ENCODE measurements at places on chromosomes 3 and 15.

- no peak for DNase-seq
Observed at GRCh38 chr3:170483485-170484262, 65.0 kb downstream of the CLDN11 start.

GRCh38 chr3:192915722-192916121 lies 1.9 kb downstream of the MB21D2 start:
- DNase-seq = no peak

DNA sequence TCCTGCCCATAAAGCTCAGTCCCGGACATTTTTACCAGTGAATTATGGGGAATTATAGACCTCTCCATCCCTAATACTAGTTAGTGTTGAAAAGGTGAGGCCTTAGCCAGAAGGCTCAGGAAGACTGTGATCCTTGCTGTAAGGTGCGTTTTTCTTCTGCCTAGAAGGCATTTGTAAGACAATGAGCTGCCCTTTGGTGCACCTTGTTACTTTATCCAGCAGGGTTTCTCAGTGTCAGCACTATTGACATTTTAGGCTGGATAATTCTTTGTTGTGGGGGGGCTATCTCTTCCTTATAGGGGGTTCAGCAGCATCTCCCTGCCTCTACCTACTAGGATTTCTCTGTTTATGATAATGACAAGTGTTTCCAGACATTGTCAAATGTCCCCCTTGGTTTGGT lies 108.1 kb upstream of the ABHD17C start:
- no peak for DNase-seq

- DNase-seq = no peak
Observed at GRCh38 chr3:45406772-45407171, 18.4 kb downstream of the LARS2 start.

DNA sequence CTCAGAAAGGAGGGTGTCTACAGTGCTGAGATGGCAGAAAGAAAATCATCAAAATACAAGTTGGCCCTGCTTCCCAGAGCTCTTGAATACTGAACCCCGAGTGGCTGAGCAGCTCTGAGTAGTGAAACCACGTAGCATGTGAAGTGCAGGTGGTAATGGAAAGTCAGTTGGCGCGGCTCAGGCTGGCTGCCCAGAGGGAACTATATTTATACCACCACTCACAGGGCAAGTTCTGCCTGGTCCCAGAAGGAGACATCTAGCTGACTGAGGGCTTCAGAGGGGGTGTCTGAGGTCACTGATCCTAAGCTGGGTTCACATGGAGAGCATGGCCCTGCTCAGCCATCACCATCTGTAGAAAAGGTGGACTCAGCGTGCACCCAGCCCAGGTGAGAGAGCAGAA lies 129.6 kb upstream of the AGBL1 start:
- no peak for DNase-seq

GRCh38 chr15:55289746-55290527 lies at the start of gene RAB27A:
Gene RAB27A (minus strand): TSS chr15:55289813. CDS start chr15:55234934, 54,879 bp downstream.
- DNase-seq = peak; percentile 64

DNA sequence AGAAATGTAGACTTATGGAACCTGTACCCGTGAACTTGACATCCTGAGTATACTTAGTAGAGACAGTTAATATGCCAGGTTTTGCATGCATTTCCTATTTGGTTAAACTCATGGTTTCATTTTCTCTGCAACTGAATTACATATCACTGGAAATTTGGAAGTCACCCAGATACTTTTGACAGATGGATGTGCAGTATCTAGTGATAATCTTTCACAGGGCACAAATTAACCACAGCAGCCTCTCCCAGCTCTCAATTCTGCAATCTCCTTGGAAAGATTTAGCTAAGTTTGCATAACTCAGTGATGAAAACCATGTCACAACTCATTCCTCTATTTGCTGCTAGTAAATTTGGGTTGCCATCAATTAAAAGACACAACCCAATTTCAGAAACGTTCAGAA lies 162.3 kb upstream of the TPM1 start:
- DNase-seq = no peak

DNA sequence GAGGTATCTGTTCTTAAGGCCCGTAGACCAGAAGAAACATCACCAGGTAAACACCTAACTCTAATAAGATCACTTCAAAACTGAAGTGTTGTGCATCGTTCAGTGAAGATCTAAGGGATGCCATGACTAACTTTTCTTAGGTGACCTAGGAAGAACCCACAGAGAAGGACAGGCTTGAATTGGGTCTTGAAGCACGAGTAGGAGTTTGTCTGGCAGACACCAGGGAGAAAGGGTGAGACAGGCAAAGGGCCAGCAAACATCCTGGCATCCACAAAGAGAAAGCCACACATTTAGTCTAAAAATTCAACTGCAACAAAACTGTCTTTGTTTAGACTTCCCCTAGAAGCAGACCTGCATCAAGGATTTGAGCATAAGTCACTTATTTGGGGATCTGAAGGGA lies 15.5 kb upstream of the CMTM8 start:
- no peak for DNase-seq

DNA sequence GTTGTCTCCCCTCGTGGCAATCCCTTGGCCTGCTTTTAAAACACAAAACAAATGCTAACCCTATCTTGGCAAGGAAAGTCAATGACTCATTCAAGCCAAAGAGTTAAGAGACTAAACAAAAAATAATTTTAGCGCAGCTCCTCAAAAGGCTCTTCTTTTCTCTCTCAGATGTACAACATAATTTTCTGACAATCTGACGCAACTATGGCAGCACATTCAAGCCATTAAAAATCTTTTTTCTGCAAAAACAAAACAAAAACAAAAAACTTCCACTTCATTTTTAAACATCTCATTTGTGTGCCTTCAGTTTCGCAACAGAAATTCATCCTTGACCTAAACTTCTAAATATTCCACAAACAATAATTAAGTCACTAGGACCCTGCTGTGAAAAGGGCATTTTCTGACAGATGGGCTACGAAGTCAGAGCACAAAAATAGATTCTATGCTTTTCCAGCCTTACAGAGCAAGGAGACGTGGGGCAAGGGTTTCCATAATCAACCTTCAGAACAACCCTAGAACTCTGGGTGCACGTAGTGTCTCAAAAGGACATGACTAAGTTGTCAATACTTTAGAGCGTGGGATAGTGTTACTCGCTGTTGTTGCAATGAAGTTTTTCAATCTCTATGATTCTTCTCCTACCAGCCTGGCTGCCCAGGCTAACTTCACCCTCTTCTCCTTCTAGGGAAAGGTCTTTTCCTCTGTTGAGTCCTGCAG lies 84.3 kb downstream of the MB21D2 start:
- no peak for DNase-seq

- DNase-seq = no peak
Observed at GRCh38 chr15:28112101-28112760, 13.1 kb upstream of the OCA2 start.

DNA sequence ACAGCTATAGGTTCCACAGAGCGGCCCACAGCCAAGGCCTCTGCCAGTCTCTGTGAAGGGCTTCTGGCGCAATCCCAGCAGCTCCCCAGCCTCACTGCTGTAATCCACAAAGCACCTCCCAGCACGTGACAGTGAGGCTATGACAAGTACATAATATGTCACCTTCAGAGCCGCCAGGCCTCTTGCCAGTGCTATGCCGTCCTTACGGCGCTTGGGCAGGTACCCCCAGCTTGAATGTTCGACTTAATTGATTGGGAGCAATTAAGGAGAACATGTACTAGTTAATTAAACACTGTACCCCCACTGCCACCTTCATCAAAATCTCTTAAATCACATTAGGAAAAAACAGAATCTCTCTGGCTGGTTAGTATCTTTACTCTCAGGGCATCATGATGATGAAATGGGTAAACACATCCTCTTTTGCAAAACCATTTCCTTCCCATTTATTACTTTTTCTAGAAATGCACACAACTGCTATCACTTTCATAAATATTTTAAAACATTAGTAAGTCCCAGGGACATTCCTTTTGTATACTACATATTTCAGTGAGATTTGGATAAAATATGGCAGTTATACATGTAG lies 169.9 kb downstream of the XXYLT1 start:
- DNase-seq = peak; percentile 33

DNA sequence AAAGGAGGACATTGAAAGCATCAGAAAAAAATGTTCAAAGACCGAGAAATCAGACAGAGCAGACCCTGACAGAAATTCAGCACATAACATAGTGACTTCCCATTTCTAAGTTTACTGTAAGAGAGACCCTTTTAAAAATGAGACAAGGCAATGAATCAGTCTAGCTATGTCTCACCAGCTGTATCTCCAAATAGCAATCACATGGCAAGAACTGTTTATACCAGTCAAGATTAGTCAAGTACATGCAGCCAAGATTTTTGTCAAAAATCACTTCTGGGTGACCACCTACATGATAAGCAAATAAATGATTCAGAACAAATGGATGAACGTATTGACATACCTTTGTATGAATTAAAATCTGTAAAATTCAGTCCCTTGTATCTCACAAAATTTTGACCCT lies 138.0 kb downstream of the DTWD1 start:
- no peak for DNase-seq

GRCh38 chr3:134797057-134797740 lies 2.1 kb downstream of the EPHB1 start:
- no peak for DNase-seq

GRCh38 chr15:65051266-65051665 lies 6.1 kb downstream of the SLC51B start:
- DNase-seq = no peak

- no peak for DNase-seq
Observed at GRCh38 chr15:99788156-99788555, 54.9 kb upstream of the LYSMD4 start.

DNA sequence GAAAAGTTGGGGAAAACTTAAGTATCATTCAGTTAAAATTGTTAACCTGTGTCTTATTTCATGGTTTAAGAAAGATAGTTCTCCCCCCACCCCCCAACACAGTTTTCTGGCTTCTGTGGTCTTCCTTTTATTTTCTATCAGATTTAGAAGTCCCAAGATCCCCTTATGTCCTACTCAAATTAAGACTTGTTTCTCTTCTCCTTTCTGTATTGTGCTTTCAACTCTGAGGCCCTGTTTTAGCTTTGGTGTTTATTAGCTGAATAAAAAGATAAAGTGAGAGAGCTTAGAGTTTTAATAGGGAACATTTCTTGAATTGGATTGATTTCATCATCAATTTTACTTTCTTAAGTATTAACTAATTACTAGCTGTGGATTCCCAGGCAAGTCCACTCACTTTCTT lies 62.6 kb downstream of the AKAP13 start:
- DNase-seq = no peak

- no peak for DNase-seq
Observed at GRCh38 chr15:61017627-61018026, 211.5 kb downstream of the RORA start.

GRCh38 chr3:13276438-13277195 lies 143.5 kb downstream of the NUP210 start:
- no peak for DNase-seq

GRCh38 chr3:129599607-129600006 lies 6.9 kb downstream of the PLXND1 start:
- no peak for DNase-seq

GRCh38 chr3:161212906-161213305 lies 8.2 kb upstream of the NMD3 start:
- DNase-seq = no peak

DNA sequence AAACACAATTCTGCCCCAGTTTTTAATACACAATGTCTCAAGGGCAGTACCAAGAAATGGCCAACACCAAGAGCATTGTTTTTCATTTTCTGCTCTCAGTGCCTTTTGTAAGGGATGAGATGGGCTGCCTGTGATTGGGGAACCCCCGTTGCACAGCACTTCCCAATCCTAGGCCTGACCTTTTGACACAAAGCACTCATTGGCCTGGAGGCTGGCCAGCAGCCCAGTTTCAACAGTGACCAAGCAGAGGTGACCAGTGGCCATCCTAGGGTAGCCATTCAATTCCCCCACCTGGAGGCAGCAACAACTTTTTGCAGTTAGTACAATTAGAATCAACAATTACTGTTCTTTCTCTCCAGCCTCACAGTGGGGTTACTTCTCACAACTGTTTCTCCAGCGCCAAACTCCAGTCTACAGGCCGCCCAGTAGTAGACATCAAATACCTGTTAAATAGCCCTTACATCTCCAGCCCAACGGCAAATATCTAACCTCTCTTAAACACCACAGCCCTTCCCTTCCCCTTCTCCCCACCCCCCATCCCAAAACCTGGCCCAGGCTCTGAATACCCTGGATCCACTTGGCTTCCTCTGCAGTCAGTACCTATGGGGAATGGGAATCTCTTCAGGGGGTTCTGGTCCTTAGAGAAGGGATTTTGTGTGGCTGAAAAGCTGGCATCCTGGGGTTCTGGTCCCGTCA lies 8.9 kb upstream of the LRRC2 start:
- DNase-seq = no peak

GRCh38 chr3:52722491-52722890 lies 16.6 kb downstream of the SPCS1 start:
- no peak for DNase-seq

GRCh38 chr3:135632556-135633065 lies 332.9 kb upstream of the PPP2R3A start:
- DNase-seq = no peak

- DNase-seq = no peak
Observed at GRCh38 chr15:43527802-43528541, 10.6 kb downstream of the MAP1A start.

DNA sequence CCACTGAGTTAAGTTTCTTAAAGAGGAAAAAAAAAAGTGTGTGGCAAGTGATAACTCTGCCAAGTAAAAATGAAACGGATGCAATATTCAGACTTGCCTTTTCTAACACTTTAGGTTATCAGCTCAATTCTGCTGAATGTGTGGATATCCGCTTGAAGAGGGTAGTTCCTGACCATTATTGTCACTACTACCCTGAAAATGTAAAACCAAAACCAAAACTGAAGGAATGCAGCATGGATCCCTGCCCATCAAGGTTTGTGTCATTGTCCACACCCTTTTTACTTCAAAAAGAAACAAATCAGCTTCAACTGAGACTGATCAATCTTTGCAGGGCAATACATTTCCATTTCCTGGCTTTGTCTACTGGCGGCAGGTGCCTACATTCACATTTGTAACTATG lies 236.1 kb downstream of the ADAMTSL3 start:
- no peak for DNase-seq

DNA sequence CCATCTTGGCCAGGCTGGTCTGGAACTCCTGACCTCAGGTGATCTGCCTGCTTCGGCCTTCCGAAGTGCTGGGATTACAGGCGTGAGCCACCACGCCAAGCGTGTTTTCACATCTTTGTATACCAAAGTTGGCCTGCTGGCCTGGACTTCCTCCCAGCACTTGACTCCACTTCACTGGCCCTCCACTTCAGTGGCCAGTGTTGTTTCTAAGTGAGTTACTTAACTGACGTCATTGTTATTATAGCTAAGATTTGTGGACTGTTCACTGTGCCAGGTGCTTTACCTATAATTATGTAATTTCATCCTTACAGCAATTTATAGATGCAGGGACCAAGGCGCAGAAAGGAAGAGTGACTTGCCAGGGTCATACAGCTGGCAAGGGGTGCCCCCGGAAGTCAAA lies 52.0 kb downstream of the HRH1 start:
- DNase-seq = no peak

DNA sequence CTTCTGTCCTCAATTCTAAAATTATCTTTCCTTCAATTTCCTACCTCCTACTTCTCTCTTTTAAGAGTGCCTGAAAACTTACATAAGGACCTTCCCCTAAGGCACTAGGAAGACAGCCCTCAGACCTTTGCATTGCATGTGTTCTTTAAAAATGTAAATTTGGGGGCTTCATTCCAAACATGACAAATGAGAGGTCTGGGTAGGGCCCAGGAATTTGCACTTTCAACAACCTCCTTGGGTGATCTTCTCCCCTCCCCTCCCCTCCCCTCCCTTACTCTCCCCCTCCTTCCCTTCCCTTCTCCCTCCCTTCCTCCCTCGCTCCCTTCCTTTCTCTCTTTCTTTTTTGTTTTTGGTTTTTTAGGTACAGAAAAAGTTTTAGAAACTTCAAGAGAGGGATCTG lies 18.7 kb downstream of the USF3 start:
- no peak for DNase-seq

Measured in HS-5 (cell line).